Iris pigment epithelial cell (primary cell): ENCODE measurements at places on chromosomes 11 and 22.
A peak's percentile ranks its signal among the peaks of the same experiment; 100 is the strongest.

GRCh38 chr11:8262552-8263108, 1.0 kb downstream of the LMO1 start:
- DNase-seq = peak; percentile 76

DNA sequence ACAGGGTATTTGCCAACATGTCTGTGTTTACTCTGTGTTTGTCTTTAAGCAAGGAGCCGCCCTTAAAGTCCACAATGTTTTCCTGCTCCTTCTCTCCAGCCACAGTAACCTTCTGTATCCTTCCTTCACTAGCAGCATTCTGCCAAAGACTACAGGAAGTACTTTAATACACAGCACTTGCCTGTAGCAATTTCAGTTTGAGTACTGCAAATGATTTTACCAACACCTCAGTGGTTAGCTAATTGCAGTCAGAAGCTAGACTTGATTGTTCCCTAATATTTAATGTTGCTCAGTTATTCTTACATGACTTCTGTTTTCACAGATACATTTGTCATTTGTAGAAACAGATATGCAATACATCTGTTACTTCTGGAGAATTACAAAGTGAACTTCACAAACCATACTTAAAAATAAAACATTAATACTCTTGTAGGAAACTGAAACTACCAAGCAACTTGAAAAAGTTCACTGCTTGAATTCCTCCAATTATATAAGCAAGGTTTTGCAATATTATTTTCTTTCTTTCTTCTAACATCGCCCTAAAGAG, 69.1 kb downstream of the FCHSD2 start:
- DNase-seq = peak; percentile 35

DNA sequence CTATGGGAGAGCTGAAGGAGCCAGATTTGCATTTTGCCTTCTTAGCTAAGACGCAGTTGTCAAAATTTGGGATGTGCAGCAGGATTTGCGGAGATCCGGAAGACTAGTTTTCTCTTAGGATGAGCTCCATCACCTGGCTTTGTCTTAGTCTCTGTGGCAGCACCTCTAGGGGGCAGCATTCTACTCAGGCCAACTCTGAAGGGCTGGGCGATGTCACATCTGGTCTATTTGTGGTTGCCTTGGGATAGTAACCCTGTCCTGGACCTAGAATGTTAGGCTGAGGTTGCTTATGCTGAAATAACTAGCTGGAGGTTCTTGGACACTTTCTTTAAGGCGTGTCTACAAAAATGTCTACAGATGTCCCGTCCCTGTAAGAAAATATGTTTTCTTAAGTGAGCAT, 116.2 kb downstream of the FAT3 start:
- no peak for DNase-seq

DNA sequence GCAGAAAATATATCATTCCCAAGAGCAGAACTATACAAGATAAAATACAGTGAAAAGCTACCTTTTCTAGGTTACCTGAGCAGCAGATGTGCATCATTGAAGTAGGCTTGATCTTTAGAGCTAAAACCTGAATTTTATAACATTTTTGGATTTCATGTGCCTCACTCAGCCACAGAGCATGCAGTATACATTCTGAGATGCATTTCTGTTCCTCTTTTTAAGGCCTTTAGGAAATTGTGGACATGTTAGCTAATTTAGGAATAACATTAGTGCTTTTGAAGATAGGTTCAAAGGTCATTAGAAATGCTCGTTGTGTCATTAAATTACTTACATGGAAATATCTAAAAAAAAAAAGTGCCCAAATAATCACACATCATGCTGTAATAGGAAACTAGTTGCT, 230.6 kb upstream of the PDGFD start:
- no peak for DNase-seq

GRCh38 chr22:41560095-41560471, 727 bp upstream of the CSDC2 start:
- DNase-seq = no peak

DNA sequence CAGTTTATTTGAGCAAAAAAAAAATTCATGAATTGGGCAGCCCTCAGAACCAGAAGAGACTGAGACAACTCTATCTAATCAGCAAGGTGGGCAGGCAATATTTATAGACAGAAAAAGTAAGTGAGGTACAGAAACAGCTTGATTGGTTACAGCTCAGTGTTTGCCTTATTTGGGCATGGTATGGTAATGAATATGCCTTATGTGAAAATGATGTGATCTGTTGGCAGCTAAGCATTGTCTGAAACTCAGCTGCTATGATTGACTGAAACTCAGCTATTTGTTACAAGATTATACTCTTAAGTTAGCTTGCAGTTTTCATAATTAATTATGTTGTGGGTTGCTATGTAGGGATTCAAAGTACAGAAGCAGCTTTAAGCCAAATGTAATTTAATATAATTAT, 127.6 kb downstream of the CNTN5 start:
- DNase-seq = peak; percentile 6

DNA sequence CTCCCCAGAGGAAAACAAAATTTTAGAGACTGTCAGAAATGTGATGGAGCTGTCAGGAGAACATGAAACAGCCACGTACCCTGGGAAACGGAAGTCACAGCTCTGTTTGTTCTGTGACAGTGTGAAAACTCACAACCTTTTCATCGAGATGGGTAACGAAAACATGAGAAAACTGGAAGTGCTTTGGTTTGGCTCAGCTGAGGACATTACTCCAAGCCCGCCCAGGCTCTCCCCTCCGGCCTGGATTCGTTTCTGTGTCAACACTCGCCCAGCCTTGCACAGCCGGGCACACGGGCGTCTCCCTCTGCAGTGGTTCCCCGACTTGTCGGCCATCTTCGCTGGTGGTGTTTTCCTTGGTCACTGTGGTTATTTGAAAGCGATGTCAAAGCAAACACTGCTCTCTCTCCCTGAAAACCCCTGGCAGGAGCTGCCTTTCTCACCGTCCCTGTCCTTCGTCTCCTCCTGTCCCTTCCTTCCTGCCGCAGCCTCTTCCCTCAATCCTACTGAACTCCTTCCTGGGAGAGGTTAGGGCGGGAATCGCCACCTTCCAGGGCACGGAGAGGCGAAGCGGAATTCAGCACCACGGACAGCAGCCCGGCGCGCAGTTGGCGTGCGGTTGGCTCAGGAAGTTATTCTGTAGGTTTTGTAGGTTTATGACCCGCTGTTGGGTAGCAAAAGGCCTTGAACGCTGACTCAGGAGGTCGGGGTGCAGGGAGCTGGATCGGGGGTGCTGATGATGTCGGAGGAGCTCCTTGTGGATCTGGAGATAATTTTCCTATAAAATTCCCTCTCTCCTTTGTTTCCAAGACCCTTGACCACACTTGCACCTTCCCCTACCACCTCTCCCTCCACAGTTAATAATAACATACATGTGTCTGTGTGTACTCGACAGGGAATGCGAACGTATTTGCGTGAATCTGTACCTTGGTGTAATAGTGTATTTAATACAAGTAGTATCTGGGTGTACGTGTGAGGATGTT, 13.1 kb upstream of the RPS19BP1 start:
- no peak for DNase-seq

DNA sequence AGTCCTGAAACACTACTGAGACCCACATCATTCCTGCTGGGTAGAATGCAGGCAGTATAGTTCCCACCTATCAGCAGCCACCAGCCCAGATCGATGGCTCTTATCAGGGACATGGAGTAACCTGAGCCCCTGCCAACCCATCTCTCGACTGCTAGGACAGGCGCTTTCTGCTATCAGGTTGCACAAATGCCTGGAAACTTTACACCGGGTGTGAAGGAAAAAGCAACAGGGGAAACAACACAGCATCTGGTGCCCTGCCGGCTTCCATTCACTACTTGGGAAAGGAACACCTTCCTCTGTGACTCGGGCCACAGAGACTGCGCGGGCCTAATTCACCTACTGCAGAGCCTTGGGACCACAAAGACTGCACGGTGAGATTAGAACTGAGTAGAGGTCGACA, 18.5 kb downstream of the RBFOX2 start:
- no peak for DNase-seq
